Amygdala (tissue), 56 donors: ENCODE measurements at places on chromosomes 6 and 20.

DNA sequence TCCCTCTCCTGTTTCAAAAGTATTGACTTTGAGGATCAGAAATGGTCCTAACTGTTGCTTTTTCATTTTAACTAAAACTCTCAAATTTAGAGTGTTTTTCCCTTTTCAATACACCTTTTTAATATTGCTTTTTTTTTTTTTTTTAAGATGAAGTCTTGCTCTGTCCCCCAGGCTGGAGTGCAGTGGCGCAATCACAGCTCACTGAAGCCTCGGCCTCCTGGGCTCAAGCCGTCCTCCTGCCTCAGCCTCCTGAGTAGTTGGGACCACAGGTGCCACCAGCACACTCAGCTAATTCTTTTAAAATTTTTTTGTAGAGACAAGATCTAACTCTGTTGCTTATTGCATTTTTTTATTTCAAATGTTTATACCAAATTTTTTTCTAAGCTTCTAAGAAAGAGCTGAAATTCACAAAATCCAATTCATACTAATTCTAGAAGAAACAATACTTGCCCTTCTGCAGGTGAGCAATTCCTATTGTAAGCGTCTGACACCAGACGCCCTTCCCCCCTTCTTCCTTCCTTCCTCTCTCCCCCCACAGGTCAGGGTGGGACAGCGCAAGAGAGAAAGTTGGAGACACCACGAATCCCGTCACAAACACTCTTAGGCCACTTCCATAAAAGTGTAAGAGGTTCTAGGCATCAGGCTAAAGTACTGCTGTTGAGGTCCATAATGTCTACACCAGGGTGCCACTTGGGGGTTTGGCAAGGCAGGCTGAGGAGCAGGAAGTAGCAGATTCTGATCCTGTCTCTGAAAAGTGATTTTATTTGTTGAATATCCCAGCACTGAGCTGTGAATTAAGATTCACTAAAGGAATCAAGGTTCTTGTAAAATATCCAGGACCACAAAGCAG, 12.8 kb downstream of the DLL1 start:
- DNase-seq, result no peak

- DNase-seq, result no peak
Observed at GRCh38 chr20:61082720-61083119, 169.3 kb upstream of the CDH4 start.

- no peak for DNase-seq
Observed at GRCh38 chr6:98131290-98131990, 702.9 kb upstream of the POU3F2 start.

DNA sequence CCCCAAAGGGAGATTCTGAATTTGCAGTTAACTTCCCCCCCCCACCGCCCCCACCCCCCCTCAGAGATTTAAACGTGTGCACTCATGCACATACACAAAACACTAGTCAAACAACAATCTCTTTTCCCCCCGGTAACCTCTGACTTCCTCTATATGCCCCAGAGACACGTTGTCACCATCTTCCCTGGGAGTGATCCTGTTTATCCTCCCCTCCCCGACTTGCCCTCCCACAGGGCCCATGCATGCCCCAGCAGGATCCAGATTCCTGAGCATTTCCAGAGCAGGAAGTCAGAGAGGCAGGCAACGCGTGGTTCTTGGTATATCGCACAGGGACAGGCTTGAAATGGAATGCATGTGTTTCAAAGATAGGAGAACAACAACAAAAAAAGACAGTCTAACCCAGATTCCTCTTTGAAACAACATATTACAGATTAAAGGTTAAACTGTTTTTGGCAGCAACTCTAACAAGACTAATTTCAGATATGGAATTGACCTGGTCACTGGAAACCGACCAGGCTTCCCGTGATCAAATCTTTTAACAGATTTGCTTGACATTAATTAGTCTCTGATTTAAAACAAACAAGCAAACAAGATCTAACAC, 1.3 kb downstream of the BLCAP start:
- DNase-seq, result no peak

DNA sequence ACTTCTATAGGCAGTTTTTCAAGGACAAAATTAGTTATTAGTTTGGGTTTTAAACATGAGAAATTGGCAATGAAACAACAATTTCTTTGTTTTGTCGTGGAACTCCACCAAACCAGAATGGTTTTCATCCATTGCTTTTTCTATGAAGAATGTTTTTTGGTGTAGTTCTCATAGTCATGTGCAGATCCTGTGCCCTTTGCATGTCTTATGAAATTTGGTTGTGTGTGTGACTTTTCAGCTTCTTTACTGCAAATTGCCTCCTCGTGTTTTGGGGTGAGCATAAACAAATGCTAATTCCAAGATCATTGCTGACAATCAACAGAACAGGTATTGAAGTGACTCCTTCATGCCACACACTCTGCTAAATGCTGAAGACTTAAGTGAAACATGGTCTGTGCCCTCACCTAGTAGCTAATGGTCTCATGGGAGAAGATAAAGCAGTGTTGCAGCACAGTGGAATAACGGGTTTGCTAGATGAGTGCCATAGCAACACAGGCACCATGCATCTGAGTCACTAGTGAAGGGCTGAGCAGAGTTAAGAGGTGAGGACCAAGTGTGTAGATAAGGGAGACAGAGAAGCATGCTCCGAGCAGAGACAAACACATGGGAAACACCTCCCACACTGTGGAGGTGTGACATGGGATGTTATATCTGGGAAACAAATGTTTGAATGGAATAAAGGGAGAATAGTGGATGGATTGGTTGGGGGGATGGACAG, 120.0 kb downstream of the SLC16A10 start:
- no peak for DNase-seq
